ENCODE measurements at places on chromosomes 11 and 22. TPM values are rescaled to one million over a fixed set of nuclear protein-coding genes. Genes with fewer than 3 reads are reported as not detected.

The CST6 gene
- not detected for total RNA-seq

The CD82 gene
- 6.4 TPM for total RNA-seq

The ACR gene
- total RNA-seq = 0.15 TPM

The ASCL2 gene
- not detected for total RNA-seq

The NAALAD2 gene
- not detected for total RNA-seq

The GGT1 gene
- 96.3 TPM for total RNA-seq

The ELF5 gene
- not detected for total RNA-seq

The CALCA gene
- 0.15 TPM for total RNA-seq

The TMEM86A gene
- 0.22 TPM for total RNA-seq

The SYT13 gene
- total RNA-seq = 6.5 TPM
